ENCODE measurements at places on chromosomes 4 and X.

GRCh38 chrX:123199338-123199737 is 15.3 kb downstream of the GRIA3 start:
- no peak for DNase-seq

GRCh38 chrX:77743720-77744119 is 42.3 kb downstream of the ATRX start:
- no peak for DNase-seq

DNA sequence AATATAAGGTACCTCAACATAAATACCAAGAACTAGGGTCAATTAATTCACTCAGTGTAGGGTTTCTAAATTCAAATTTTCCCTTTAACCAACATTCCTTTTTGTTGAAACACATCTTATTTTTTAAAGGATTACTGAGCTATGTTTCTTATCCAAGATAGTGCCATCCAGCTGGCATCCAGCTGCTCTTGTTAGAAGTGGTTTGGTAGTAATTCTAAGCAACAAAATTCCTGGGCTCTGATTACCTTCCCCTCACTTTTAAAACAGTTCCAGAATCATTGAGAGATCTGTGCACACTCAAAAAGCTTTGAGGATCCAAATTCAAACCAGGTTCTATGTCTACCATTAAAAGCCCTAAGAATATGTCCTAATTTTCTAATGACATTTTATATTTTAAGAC is 583.7 kb downstream of the TRIML1 start:
- DNase-seq: no peak

DNA sequence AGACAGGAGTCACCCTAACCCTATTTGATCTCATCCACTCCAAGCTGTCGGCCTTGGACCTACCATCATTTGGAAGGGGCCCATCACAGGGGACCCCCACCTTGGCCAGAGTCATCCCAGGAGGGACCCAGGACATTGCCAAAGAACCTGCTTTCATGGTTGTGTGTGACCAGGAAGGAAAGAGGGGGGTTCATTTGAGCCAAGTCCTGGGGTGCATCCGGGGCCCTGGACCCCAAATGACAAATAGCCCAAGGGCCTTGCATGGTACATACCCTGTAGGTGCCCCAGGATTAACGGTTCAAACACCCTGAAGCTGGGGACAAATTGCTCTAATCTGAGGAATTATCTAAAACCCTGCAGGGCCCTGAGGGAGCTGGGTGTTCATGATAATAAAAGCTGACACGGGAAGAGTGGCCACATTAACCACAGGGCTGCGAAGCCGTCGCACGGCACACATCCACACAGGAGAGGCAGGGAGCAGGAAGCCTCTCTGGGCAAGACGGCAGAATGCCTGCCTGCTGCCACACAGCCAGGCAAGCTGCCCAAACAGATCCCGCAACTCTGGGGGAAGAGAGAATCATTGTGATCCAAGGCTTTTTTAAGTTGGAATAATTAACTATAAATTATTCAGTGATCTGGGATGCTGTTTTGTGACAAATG is 28.2 kb upstream of the PPP2R2C start:
- DNase-seq: no peak
